ENCODE measurements at places on chromosomes 11 and 22. TPM values are rescaled to one million over a fixed set of nuclear protein-coding genes. Genes with fewer than 3 reads are reported as not detected.

Gene IRAG1
- 6.0 TPM for total RNA-seq

Gene SLC22A12
- not detected for total RNA-seq

Gene FBLN1
- 43.8 TPM for total RNA-seq

Gene PRRG4
- total RNA-seq = 0.16 TPM

Gene SC5D
- 21.8 TPM for total RNA-seq

Gene THY1
- 380 TPM for total RNA-seq

Gene DCHS1
- 17.2 TPM for total RNA-seq

Gene FBXO3
- total RNA-seq = 20.2 TPM

Gene AP5B1
- 12.5 TPM for total RNA-seq

Gene NNMT
- 719 TPM for total RNA-seq

Gene CDKN1C
- total RNA-seq = 28.0 TPM

Gene SPON1
- 3.5 TPM for total RNA-seq

Gene OR10S1
- not detected for total RNA-seq

Gene MUC6
- total RNA-seq = not detected

Gene CST6
- 2.4 TPM for total RNA-seq

Gene TEAD1
- total RNA-seq = 63.4 TPM

Gene SLC35F2
- 50.4 TPM for total RNA-seq

Gene SCUBE2
- 0.25 TPM for total RNA-seq

Gene OR52E4
- total RNA-seq = not detected

Gene SAA2
- not detected for total RNA-seq

Gene OR52H1
- not detected for total RNA-seq

Gene TEX12
- total RNA-seq = 0.25 TPM

Gene HORMAD2
- 0.51 TPM for total RNA-seq

Gene ANO1
- under 0.01 TPM for total RNA-seq

Gene JAML
- not detected for total RNA-seq

Gene PTPN5
- total RNA-seq = not detected

Gene MYRF
- total RNA-seq = 93.3 TPM

Gene CNGA4
- total RNA-seq = under 0.01 TPM

Gene CCDC116
- total RNA-seq = 0.13 TPM

Gene OR52N4
- total RNA-seq = not detected

Gene C22orf15
- 2.7 TPM for total RNA-seq

Gene FOLR3
- total RNA-seq = not detected

Gene EXT2
- 130 TPM for total RNA-seq

Gene CELSR1
- total RNA-seq = 58.8 TPM

Gene MCHR1
- 0.33 TPM for total RNA-seq

Gene HDHD5
- 45.6 TPM for total RNA-seq

Gene TTC28
- 28.9 TPM for total RNA-seq

Gene SMTNL1
- total RNA-seq = not detected

Gene CCDC73
- total RNA-seq = not detected

Gene OR8A1
- total RNA-seq = not detected

Measured in mesangial cell (primary cell).